ENCODE measurements at places on chromosomes 12 and 14.
A peak's percentile ranks its signal among the peaks of the same experiment; 100 is the strongest.

DNA sequence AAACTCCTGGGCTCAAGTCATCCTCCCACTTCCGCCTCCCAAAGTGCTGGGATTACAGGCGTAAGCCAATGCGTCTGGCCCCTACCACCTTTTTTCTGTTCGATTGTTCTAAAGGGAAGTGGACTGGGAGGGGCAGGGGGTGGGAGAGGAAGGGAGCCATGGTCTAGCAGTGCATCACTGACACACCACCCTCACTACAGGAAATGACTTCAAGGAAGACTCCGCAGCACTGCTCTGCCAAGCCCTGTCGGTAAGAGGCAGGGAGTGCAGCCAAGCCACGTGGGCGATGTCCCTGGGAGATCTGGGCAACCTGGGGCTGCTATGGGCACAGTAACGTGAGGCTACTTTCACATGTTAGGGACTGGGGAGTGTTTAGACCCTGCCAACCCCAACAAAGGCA, 18.0 kb downstream of the LRRC74A start:
- DNase-seq, result no peak

DNA sequence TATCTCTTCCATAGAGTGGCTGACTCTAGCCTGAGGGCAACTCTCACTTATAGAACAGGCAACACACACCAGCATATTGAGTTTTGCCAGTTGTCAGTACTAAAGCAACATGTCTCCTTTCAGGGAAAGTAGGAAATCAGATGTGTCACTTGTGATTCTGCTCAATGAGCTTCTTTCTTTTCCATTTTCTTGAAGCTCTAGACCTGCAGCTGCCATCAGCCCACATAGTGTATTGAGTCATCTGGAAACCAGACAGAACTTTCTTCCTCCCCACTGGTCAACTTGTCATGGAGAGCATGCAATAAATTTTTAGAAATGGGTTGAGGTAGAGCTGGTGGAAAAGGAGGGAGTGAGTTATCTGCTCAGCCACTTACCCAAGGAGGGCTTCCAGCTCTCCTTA, 209.0 kb upstream of the PLEKHG7 start:
- no peak for DNase-seq

- no peak for DNase-seq
Measured at GRCh38 chr12:41212625-41213024, 24.5 kb downstream of the PDZRN4 start.

GRCh38 chr12:18837025-18837424, 99.1 kb downstream of the CAPZA3 start:
- no peak for DNase-seq

- DNase-seq, result no peak
Measured at GRCh38 chr12:93783832-93784231, 106.7 kb downstream of the CRADD start.

DNA sequence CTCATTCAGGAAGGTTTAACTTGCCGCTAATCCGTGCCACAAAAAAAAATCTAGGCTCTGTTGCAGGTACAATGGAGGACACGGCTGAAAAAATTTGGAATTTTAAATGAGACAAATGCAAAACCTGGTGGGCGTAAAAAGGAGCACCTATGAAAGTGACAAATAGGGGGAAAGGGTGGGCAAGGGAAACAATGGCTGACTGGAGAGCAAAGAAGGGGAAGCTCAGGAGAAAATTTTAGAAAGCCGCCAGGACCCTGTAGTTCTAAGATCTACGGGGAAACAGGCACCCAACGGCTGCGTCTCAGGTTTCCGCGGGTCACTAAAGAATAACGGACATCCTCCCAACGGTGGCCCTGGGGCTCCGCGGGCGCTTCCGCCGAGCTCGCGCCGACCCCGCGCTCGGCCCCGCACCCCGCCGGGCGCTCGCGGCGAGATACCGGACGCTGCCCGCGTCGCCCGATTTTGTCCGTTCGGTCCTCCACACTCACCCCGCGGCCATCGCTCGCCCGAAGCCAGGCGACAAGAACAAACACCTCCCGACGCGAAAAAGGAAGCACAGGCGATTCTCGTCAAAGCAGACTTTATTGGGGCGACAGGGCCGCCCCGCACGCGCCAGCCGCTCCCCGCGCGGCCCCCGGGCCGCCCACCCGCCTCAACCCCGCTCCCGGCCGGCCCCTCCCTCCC, 1.1 kb upstream of the YY1 start:
- peak; percentile 68 for DNase-seq

DNA sequence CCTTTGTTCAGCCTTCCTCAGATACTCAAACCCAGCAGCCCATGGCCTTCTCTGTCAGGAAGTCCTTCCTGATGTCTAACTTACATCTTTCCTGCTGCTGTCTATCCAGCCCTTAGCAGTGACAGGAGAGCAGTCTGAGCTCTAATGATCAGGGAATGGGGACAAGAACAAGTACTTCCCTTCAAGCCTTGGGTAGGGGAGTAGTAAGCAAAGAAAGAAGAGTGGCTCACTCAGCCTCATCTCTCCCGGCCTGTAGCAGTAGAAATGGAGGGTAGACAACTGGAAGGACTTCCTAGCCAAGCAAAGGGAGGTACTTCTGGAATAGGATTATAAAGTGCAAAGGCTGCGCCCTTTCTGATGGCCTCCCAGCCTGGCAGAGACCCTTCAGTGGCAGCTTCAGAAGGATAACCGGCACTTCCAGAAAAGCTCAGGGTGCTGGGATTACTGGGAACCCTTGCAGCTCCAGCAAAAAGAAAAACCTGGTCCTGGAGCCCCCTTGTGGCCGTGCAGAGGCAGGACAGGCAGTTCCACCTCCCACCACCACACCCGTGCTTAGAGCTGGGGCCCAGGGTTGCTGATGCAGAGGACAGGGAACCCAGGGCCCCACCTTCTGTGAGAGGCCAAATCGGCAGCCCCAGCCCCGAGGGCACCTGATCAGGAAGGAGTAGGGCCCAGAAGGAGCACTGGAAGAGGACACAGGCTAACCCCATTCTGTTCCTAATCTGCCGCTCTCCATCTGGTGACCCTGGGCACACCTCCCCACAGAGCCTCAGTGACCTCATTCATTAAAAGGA, 12.4 kb upstream of the SMUG1 start:
- DNase-seq, result peak; percentile 84

- no peak for DNase-seq
Measured at GRCh38 chr14:103347091-103347815, 13.2 kb downstream of the EIF5 start.

- no peak for DNase-seq
Measured at GRCh38 chr12:124426594-124427555, 132.0 kb downstream of the RFLNA start.

- DNase-seq, result no peak
Measured at GRCh38 chr12:96502477-96502876, 13.1 kb downstream of the CFAP54 start.

DNA sequence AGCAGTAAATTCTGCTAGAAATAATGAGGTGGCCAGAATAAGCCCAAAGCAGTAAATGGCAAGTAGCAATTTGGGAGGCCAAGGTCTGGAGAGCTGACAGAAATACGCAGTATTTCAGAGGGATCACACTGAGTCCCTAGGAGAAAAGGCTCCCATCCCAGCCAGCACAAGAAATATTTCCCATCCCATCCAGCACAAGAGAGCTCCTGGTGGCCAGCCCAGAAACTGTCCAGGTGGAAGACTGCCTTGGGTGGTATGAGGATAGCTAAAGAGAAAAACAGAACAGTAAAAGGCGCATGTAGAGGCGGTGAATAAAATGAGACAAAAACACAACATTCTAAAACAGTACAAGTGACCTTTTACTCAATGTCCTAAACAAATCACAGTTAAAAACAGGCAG, 120.7 kb downstream of the HECTD4 start:
- no peak for DNase-seq

DNA sequence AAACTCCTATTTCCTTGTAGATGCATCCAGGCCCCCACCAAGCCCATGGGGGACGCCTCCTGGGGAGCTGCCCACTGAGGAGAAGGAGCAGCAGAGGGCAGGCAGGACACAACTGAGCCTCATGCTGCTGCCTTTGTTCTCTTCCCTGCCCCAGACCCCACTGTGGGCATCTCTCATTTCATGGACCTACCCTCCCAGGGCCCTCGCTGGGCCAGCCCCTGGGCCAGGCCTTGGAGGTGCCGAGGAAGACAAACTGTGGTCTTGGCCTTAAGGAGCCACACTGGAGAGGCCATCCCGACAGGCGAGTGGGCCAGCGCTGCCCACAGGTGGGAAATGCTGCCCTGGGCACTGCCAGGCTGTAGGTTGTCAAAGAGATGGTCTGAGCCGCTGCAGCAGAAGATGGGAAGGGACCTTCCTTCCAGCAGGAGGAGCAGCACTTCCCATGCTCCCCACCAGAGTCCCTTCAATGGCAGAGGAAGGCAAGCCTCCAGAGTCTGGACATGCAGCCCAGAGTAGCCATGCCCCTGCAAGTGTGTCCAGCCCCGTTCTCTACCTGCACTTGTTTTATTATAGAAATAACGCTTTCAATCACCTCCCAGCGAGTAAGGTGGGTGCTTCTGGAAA, 147.4 kb downstream of the BCL11B start:
- DNase-seq, result peak; percentile 21

DNA sequence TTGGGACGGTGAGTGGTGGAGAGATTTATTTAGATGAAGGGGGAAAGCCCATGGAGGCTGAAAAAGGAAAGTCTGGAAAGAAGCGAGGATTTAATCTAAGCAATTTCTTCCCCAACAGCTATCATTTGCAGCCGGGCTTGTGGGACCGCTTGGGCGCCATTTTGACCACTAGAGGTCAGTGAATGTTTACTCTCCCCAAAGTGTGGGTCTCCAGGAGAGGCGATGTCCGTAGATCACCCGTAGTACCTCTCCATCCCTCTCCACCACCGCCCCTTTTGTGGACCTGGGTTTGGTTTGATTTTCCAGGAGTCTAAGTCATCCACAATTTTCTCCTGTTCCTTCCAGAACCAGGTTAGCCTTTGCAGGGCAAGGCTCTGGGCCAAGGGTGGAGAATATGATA, 91.2 kb upstream of the PARP11 start:
- no peak for DNase-seq

DNA sequence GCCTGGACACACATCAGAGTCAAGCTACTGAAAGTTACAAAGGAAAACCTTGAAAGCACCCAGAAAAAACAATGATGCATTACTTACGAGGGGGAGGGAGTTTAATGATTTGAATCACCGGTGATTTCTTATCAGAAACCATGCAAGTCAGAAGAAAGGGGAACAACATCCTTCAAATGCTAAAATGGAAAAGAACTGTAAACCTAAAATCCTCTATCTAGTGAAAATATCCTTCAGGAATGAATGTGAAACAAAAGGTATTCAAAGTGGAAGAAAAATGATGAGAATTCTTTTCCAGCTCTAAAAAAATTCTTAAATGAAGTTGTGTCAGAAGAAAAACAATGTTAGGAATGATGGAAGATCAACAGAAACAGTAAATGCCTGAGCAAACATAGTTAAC, 16.8 kb downstream of the SCAF11 start:
- DNase-seq, result no peak

- DNase-seq, result no peak
Measured at GRCh38 chr14:24852312-24853060, 197.5 kb downstream of the STXBP6 start.

- no peak for DNase-seq
Measured at GRCh38 chr12:132083614-132083940, 60.5 kb downstream of the DDX51 start.

DNA sequence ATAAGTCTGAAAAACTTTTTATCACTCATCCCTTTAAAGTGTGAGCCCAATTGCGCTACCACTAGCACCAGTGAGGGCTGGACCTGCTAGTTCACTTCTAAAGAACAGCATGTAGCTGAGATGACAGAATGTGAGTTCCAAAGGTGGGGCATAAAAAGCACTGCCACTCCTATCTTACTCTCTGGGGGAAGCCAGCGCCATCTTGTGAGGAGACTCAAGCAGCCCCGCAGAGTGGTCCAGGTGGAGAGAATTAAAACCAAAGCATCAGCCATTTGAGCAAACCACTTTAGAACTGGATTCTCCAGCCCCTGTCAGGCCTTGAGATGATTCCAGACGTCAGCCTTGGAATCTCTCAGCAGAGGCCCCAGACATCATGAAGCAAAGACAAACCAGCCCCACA, 39.9 kb downstream of the TMEM132D start:
- no peak for DNase-seq

GRCh38 chr14:100108042-100108825, 43.0 kb downstream of the EVL start:
- DNase-seq, result peak; percentile 89

- no peak for DNase-seq
Measured at GRCh38 chr14:58465421-58465820, 37.9 kb downstream of the KIAA0586 start.

DNA sequence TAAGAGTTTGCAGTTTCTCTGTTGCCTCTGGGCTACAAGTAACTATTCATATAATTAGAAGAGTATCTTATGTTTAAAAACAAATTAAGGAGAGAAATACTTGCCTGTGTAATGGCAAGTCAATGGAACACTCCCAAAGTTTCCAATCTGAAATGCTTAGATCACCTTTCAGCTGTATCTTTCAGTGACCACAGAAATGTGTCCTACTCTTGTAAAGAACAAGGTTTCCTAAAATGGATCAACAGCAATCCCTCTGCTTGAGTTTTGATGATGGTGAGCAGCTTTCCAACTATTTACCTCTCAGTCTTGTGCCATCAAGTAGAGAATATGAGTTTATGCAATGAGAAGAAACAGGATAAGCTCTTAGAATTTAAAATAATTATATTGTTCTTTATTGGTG, 92.9 kb downstream of the ERGIC2 start:
- DNase-seq, result no peak

DNA sequence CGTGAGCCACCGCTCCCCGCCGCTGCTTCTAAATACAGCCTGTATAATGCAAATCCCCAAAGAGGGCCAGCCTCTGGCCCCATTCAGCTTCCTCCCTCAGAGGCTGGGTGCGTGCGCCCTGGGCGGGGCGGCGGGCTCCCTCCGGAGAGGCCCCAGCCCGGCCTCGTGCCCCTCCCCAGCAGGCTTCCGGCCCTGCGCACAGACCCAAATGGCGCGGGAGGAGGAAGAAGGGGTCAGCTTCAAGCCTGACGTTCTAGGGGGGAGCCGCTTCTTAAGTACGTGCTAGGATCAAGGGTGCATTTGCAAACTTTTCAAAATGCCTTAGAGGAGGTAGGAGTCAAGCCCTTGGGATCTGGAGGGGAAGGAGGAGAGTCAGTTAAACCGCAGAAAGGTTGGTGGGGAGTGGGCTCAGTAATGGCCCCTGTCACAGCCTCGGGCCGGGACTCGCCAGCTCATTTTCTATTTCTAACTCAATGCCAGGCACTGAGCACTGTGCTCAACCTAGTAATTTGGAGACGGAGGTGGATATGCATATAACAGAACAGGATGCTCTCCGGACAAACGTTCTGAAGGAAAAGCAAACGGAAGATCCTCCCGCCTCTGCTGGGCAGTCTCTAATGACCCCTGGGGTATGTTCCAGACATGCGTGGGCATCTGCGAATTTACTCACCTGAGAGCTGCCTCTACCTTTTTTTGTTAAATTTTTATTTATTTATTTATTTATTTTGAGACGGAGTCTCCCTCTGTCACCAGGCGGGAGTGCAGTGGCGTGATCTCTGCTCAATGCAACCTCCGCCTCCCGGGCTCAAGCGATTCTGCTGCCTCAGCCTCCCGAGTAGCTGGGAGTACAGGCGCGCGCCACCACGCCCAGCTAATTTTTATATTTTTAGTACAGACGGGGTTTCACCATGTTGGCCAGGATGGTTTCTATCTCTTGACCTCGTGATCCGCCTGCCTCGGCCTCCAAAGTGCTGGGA, 32.3 kb downstream of the NINJ2 start:
- DNase-seq, result no peak
